Adrenal gland (tissue), 19 donors: ENCODE measurements at places on chromosomes 4 and X. TPM values are rescaled to one million over a fixed set of nuclear protein-coding genes. Genes with fewer than 3 reads are reported as not detected.

- H3K4me1 ChIP-seq, result no peaks in the 10 kb centered on the region
- no peaks in the 10 kb centered on the region for H3K27me3 ChIP-seq
- H3K27ac ChIP-seq, result no peak overlapping the region
- no peaks in the 10 kb centered on the region for H3K36me3 ChIP-seq
These were observed 110.9 kb downstream of the FHIP1A start for GRCh38 chr4:151519728-151520415.

- H3K4me3 ChIP-seq, result no peak overlapping the region
- H3K4me1 ChIP-seq, result no peaks in the 10 kb centered on the region
- DNase-seq, result no peak
- no peaks in the 10 kb centered on the region for H3K27me3 ChIP-seq
- peak overlapping the region; percentile 23 for H3K27ac ChIP-seq
- no peaks in the 10 kb centered on the region for H3K36me3 ChIP-seq
These were observed 41.5 kb downstream of the DTHD1 start for GRCh38 chr4:36322921-36323354.

GRCh38 chr4:28167411-28167810, 1306.8 kb downstream of the STIM2 start:
- H3K36me3 ChIP-seq, result no peaks in the 10 kb centered on the region
- no peaks in the 10 kb centered on the region for H3K4me1 ChIP-seq
- H3K27me3 ChIP-seq, result no peaks in the 10 kb centered on the region
- H3K27ac ChIP-seq, result no peak overlapping the region

Gene MED12
- 34.0 TPM for polyA plus RNA-seq

- no peaks in the 10 kb centered on the region for H3K36me3 ChIP-seq
- H3K27ac ChIP-seq, result no peak overlapping the region
- H3K4me3 ChIP-seq, result no peak overlapping the region
- H3K4me1 ChIP-seq, result no peaks in the 10 kb centered on the region
These were observed 755.1 kb upstream of the IGFBP7 start for GRCh38 chr4:57865264-57865663.

Gene PRICKLE3
- polyA plus RNA-seq, result 10.9 TPM

Gene GLRB
- 1.7 TPM for polyA plus RNA-seq

DNA sequence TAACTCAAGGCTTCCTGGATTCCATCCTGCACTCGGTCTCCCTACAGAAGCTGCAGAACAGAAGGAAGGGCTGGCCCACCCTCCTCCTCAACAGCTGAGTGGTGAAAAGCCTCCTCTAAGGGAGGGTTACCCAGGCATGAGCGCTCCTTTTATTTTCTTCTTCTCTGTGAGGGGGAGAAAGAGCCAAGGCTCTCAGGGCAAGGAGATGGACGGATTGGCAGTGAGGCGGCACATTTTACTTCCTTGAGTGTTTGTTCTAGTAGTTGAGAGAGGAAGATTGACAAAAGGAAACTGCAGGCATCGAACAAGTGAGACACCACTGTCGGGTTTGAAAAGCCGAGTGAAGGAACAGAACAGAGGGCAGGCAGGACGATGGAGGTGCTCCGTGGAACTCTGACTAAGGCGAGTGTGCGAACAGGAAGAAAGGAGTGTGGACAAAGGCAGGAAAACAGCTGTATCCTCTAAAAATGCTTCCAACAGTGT, 38.4 kb upstream of the STS start:
- H3K4me3 ChIP-seq, result no peak overlapping the region
- no peaks in the 10 kb centered on the region for H3K27me3 ChIP-seq
- H3K27ac ChIP-seq, result no peak overlapping the region

Gene PRAF2
- 85.5 TPM for polyA plus RNA-seq

- peaks cover 20% of the 10 kb centered on the region for H3K27me3 ChIP-seq
- H3K36me3 ChIP-seq, result no peaks in the 10 kb centered on the region
- no peaks in the 10 kb centered on the region for H3K4me1 ChIP-seq
- DNase-seq, result no peak
These were observed 73.9 kb downstream of the ARHGAP6 start for GRCh38 chrX:11591723-11592346.

- peak; percentile 92 for DNase-seq
- H3K4me1 ChIP-seq, result peaks cover 5% of the 10 kb centered on the region
These were observed 1.1 kb downstream of the HSPA4L start for GRCh38 chr4:127783026-127783769.

Gene AFM
- polyA plus RNA-seq, result not detected

DNA sequence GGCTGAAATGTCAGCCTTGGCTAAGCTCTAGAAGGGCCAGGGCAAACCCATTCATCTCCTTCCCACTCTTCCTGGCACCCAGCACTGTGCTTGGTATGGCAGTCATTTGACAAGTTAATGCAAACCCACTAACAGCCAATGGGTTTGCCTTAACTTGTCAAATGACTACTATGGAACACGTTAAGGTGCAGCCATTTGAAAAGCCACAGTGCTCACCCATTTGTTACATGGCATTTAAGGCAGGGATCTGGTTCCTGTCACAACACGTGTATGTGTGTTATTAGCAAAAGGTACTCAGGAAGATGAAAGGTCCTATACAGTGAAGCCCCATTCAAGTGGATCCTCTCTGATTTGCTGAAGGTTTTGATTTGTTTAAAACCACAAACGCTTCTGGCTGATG, 7.2 kb downstream of the CRMP1 start:
- no peak overlapping the region for H3K27ac ChIP-seq
- H3K4me1 ChIP-seq, result no peaks in the 10 kb centered on the region
- peaks cover 37% of the 10 kb centered on the region for H3K27me3 ChIP-seq
- H3K36me3 ChIP-seq, result no peaks in the 10 kb centered on the region
- no peak overlapping the region for H3K4me3 ChIP-seq
- no peak for DNase-seq

- DNase-seq, result no peak
- H3K27me3 ChIP-seq, result no peaks in the 10 kb centered on the region
- no peak overlapping the region for H3K4me3 ChIP-seq
- no peaks in the 10 kb centered on the region for H3K36me3 ChIP-seq
These were observed 1.8 kb downstream of the SPIN4 start for GRCh38 chrX:63349307-63349706.

DNA sequence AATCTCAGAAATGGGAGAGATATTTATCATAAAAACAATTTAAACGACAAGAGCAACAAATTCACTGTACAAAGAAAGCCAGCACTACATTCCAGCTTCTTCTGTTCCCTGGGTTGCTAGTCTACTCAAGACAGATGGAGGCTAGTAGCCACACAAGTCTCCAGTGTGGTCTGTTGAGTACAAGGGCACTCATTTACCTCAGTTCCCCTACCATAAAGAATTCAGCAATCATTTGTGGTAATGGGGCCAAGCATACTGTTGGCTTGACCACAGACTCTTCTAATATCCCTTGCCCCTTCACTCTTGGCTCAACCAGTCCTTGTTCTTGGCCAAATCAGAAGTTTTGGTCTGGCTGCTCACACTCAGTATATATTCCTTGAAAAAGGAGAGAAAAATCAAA, 212.3 kb downstream of the COX18 start:
- no peaks in the 10 kb centered on the region for H3K27me3 ChIP-seq
- no peak overlapping the region for H3K4me3 ChIP-seq
- no peak for DNase-seq
- no peak overlapping the region for H3K27ac ChIP-seq

DNA sequence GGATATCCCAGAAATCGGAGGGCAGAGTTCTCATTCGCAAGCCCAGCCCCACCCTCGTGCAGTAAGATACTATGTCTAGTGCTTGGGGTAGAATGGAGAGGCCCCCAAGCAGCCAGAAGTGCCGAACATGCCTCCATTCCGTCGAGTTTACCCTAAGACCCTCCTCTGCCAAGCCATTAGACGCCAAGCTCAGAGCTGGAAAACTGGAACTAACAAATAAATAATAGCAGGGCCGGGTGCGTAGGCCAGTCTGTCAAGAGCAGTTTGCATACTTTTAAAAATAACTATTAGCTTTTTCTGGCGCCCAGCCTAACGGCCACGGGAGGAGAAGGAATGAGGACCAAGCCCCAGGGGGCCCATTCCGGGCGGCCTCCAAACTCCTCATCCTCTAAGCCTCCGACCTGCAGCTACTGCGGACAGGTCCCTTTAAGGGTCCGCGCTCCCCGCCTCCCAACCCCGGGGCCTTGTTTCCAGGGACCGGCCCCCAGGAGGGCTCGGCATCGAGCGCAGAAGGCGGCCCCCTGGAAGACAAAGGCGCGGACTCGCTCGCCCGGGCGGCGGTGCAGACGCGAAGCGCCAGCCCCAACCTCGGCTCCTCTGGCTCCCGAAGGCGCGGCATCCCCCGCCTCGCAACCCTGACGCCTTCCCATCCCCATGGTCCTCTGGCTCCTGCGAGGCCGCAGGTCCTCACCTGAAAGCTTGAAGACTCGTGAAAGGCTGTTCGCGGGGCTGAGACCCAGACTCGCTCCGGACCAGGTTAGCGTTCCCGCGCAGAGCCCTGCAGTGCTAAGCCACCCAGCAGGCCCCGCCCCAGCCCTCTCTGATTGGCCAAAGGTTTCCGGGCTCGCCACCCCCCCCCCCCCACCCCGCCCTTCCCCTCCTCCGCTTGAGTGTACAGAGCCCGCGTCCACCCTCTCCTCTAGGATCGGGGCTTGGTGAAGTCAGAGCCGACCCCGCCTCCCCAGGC, at the start of gene TMSB15A:
TMSB15A (minus strand) TSS at position 765 of the 967 bp plus-strand sequence.
- no peaks in the 10 kb centered on the region for H3K36me3 ChIP-seq
- H3K27me3 ChIP-seq, result peaks cover 44% of the 10 kb centered on the region
- no peaks in the 10 kb centered on the region for H3K4me1 ChIP-seq
- H3K4me3 ChIP-seq, result no peak within 1 kb of the TSS

DNA sequence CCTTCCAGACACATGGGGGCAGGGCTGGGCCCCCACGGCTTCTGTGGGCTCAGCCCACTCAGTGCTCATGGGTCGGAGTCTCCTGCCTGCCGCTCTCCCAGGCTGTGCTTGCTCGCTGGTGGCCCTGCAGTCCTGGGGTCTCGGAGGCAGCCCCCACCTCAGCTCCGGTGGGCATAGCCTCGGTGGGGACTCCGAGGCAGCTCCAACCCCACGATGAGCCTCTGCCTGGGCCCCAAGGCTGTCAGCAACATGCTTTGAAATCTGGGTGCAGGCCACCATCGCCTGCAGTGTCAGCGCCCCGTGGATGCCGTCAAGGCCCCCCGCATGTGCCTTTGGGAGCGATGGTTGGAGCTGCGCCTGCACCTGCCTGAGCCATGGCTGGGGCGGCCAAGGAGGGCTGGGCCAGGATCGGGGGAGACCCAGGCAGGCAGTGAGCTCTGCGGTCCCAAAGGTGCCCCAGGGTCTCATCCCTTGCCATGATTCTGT, 30.2 kb upstream of the SPON2 start:
- H3K4me3 ChIP-seq, result no peak overlapping the region
- H3K4me1 ChIP-seq, result peaks cover 25% of the 10 kb centered on the region
- H3K36me3 ChIP-seq, result no peaks in the 10 kb centered on the region
- peak overlapping the region; percentile 91 for H3K27ac ChIP-seq

GRCh38 chr4:120446051-120446567, 379.5 kb upstream of the MAD2L1 start:
- H3K4me3 ChIP-seq, result no peak overlapping the region
- no peaks in the 10 kb centered on the region for H3K36me3 ChIP-seq
- no peak overlapping the region for H3K27ac ChIP-seq
- no peaks in the 10 kb centered on the region for H3K27me3 ChIP-seq
- no peak for DNase-seq
- no peaks in the 10 kb centered on the region for H3K4me1 ChIP-seq

Gene BTK
- 4.0 TPM for polyA plus RNA-seq

DNA sequence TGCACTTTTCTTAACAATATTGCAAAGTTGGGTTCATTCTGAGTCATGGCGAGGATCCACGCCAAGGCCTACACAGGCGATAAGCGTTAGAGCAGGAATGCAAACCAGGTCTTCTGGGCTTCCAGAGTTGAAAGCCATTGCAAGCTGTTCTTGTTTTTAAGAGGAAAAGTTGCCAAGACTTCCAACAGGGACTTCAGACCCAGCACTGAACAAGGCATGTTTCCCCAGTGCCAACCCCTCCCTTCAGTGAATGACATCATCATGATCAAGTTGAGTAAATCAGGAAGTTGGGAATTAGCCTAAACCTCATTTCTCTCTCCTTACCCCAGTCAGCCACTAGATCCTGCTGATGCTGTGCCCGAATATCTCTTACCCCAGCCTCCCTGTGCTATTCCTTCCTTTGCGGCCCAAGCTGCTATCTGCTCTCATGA, 355.1 kb downstream of the HS3ST1 start:
- no peaks in the 10 kb centered on the region for H3K4me1 ChIP-seq
- H3K4me3 ChIP-seq, result no peak overlapping the region
- no peak overlapping the region for H3K27ac ChIP-seq
- no peak for DNase-seq
- H3K36me3 ChIP-seq, result no peaks in the 10 kb centered on the region

- H3K27me3 ChIP-seq, result peaks cover 3% of the 10 kb centered on the region
- DNase-seq, result no peak
- H3K27ac ChIP-seq, result no peak overlapping the region
- no peaks in the 10 kb centered on the region for H3K36me3 ChIP-seq
- H3K4me1 ChIP-seq, result no peaks in the 10 kb centered on the region
- H3K4me3 ChIP-seq, result no peak overlapping the region
These were observed 244.2 kb downstream of the BCOR start for GRCh38 chrX:39853417-39854030.

DNA sequence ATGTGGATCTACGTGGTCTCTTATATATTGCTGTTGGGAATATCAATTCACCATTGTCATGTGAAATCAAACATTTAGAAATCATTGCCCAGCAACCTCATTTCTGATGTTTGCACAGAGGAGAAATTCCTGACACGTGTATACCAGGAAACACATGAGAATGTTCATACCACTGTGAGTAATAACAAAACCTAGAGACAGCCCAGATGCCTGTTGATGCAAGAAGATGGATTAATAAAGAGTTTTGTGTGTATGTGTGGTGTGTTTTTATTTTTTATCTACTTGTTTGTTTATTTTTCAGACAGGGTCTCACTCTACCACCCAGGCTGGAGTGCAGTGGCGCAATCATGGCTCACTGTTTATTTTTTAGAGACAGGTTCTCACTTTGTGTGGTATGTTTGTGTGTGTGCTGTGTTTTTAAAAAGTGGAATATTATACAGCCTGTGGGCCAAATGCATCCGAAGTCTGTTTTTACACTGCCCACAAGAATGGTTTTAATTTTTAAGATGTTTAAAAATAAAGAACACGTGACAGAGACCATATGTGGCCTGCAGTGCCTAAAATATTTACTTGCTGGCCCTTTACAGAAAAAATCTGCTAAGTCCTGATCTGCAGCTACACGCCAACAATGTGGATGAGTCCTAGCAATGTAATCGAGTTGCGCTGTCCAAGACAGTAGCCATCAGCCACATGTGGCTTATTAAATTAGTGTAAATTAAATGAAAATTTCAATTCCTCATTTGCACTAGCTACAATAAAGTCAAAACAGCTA, 39.2 kb downstream of the TXLNG start:
- H3K27me3 ChIP-seq, result no peaks in the 10 kb centered on the region
- peaks cover 22% of the 10 kb centered on the region for H3K4me1 ChIP-seq
- H3K27ac ChIP-seq, result no peak overlapping the region
- no peak for DNase-seq
- H3K4me3 ChIP-seq, result no peak overlapping the region

Gene SLC16A2
- polyA plus RNA-seq, result 13.4 TPM

- peaks cover 3% of the 10 kb centered on the region for H3K27me3 ChIP-seq
- H3K36me3 ChIP-seq, result no peaks in the 10 kb centered on the region
- no peaks in the 10 kb centered on the region for H3K4me1 ChIP-seq
- no peak overlapping the region for H3K4me3 ChIP-seq
- H3K27ac ChIP-seq, result no peak overlapping the region
These were observed 13.3 kb upstream of the MID1 start for GRCh38 chrX:10633722-10634121.

Gene CYSLTR1
- polyA plus RNA-seq, result 1.9 TPM

- no peak for DNase-seq
- H3K27me3 ChIP-seq, result no peaks in the 10 kb centered on the region
- H3K4me3 ChIP-seq, result no peak overlapping the region
- no peaks in the 10 kb centered on the region for H3K4me1 ChIP-seq
These were observed 27.6 kb downstream of the UGT8 start for GRCh38 chr4:114626196-114626595.
